ENCODE measurements at places on chromosomes 7 and 10.

DNA sequence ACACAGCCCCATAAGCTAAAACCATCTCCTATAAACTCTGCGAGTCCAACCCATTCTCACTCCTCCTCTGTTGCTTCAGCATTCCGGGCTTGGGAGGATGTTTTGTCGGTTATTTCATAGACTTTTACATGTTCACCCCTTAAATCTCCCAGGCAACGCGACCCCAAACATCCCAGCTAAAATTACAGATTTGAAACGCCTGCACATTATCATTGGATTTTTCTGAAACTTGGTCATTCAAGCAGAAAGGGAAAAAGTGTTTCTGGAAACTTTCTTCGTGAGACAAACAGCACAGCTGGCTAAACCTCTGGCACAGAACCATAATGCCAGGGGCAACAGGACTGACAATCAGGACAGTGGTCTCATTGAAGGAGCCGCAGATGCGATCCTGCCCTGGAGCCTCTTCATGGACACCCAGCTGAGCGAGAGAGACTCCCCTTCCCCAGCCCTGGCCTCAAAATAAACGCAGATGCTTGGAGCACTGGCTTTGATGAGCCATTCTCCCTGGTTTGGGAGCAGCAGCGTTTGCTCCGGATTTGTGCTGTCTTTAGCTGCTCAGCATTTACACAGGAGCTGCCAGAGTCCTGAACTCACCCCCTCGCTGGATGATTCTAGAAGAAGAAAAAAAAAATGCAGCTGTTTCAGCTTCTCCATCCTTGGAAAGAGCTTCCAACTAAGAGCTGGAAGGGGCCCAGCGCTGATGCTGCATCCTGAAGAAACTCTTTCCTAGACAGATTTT, 30.1 kb downstream of the AFAP1L2 start:
- no peak for DNase-seq

GRCh38 chr7:133102276-133103060, 20.6 kb upstream of the CHCHD3 start:
- DNase-seq: no peak

- DNase-seq: no peak
Observed at GRCh38 chr7:156765901-156766656, 125.5 kb downstream of the RNF32 start.

- DNase-seq: peak; percentile 48
Observed at GRCh38 chr7:101814081-101814990, 3.1 kb upstream of the CUX1 start.

- DNase-seq: no peak
Observed at GRCh38 chr7:98594348-98594747, 22.7 kb upstream of the NPTX2 start.

GRCh38 chr10:83994325-83994724, 145.0 kb upstream of the GHITM start:
- DNase-seq: no peak

DNA sequence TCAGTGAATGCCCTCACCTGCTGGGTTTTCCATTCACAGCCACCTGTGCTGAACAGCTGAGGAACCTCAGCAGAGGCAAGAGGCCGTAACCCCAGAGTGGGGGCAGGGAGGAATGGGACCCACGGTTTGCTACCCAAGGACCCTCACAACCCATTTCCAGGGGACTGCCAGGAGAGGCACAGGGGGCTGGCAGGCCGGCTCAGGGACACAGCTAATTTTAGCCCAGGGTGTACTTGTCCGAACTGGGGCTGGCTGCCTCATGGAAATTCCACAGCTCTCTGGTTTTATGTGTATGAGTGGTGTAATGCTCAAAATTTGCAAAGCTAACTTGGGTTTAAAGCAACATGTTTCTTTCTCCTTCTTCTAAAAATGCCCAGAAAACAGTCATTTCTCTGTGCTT, 42.2 kb downstream of the MINDY4 start:
- DNase-seq: no peak

DNA sequence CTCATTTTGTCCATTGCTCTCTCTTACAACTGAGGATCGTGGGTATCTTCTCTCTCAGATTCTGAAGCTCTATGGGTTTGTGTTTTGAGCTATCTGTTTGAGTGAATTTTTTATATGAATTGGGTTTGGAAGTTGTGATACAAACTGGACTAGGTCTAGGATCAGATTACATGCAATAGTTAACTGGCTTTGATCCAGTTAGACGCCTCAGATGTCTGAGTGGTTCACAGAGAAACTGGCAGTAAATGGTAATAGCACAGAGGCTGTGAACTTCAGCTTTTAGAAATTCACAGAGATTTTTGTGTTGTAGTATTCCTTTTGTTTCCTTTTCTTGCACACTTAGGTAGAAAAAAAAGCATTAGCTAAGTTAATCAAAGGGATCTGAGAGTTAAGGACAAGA, 12.7 kb upstream of the DNMBP start:
- no peak for DNase-seq

DNA sequence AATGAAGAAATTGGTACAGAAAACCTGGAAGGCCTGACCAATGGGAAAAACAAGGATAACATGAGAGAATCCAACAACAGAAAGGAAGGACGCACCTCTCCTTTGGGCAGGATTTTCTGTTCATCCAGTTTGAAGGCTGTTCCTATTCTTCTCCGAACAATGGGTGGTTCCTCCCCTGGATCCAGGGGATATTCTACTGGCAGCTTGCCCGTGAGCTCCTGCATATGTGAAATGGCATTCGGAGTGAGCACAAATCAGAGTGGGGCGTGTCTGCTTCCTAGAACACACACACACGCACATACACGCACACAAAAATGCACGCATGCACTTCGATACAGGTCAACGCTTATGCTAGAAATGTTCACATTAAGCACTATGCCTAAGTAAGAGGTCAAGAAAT, 83.5 kb downstream of the PRPF18 start:
- DNase-seq: no peak

- no peak for DNase-seq
Observed at GRCh38 chr7:79855172-79855571, 279.5 kb upstream of the GNAI1 start.

DNA sequence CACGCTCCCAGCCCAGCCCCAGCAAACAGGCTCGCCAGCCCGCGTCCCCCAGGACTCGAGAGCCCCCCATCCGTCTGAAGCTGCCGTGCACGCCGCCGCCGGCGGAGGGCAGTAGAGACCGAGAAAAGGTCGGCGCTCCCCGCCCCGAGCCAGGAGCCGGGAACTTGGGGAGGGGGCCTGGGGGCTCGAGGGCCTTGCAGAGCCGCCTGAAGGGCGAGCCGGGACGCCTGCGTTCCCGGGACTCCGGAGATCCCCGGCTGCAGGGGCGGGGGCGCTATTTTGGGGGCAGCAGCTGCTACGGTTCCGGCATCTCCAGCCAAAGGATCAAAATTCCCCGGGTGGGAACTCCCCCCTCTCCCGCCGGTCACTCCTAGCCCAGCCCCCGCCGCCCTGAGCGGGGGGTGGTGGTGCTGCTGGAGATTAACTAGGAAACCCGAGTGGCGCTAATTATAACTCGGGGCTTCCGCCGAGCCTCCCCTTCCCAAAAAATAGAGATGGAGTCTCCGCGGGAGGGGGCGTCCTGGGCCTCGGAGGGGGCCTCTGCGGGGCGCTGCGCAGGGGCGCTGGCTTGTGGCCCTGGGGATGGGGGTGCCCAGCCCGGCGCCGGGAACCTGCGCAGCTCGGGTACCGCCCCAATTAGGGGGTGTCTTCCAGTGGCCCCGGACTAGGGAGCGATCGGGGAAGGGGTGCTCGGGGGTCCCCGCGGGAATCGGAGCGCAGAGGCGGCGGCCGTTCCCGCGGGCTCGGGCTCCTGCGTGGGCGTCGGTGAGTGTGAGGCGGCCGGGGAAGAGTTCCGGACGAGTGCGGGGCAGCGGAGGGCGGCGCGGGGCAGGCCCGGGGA, 608 bp downstream of the ACHE start:
- DNase-seq: no peak

- DNase-seq: no peak
Observed at GRCh38 chr10:34710391-34710751, 104.7 kb downstream of the PARD3 start.

DNA sequence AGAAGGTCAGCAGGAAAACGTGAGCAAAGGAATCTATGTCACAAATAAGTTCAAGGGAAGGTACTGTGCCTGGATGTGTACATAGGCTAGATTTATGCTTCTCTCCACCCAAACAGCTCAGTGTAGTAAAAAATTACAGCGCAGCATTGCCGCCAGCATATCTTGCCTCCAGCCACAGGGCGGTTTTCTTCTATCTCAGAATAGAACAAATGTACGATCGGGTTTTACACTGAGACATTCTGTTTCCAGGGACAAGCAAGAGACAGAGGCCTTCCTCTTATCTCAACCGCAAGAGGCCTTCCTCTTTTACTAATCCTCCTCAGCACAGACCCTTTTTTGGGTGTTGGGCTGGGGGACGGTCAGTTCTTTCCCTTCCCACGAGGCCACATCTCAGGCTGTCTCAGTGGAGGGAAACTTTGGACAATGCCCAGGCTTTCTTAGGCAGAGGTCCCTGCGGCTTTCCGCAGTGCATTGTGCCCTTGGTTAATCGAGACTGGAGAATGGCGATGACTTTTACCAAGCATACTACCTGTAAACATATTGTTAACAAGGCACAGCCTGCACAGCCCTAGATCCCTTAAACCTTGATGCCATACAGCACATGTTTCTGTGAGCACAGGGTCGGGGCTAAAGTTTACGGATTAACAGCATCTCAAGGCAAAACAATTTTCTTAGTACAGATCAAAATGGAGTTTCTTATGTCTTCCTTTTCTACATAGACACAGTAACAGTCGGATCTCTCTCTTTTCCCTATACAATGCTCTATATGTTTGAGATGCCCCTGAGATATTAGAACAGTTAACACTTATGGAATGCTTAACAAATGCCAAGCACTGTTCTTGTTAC, 11.6 kb upstream of the ABHD11 start:
- DNase-seq: no peak

GRCh38 chr10:114258274-114258840, 19.3 kb downstream of the VWA2 start:
- no peak for DNase-seq

DNA sequence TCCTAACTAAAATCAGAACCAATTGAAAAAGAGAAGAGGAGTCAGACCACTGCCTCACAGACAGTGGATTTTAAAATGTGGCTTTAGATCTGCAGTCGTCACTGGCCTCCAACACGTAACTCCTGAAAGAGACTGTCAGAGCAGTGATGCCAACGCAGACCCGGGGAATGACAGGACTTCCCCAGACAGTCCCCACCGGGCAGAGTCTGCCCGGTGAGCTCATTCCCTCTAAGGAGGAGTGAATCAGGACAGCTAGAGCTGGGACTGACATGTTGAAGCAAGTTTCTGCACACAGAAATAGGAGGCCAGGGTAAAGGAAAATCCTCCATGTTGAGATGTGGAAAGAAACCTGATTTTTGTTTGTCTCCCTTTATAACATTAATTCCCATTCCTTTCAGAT, 105.0 kb downstream of the TES start:
- no peak for DNase-seq

- no peak for DNase-seq
Observed at GRCh38 chr7:116354546-116355423, 144.4 kb downstream of the TES start.

DNA sequence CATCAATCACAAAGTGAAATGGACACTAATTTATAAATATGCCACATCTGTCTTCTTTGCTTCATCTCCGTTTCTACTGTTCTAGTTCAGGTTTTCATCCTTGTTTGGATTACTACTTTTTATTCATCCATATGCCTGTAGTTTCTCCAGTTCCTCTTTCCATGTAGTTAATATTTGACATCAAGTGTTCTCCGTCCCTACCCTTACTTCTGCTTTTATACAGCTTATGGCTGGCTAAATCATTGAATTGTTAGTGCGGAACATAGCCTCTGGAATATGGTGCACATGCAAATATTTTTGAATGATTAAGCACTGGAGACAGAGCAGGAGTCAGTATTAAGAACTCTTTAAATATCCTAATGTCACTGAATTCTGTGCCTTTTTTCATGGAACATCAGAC, 230.0 kb upstream of the PPP1R3A start:
- DNase-seq: peak; percentile 87

DNA sequence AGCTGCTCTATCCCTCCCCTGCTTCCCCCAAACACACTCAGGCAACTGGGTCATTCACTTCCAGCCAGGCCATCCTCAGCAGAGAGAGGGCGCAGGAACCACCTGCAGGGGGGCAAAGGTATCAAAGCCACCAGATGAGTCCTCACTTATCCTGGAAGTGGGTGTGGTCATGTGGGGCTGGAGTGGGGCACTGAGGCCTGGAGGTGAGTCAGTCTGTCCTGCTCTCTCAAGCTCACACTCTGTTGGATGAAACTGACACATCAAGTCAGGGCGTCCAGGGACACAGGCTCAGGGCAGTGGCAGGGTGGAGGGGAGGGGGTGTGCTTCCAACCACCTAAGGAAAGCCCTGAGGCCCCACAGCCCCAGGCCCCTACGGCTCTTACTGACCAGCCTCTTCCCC, 8.0 kb upstream of the ELFN1 start:
- DNase-seq: no peak

DNA sequence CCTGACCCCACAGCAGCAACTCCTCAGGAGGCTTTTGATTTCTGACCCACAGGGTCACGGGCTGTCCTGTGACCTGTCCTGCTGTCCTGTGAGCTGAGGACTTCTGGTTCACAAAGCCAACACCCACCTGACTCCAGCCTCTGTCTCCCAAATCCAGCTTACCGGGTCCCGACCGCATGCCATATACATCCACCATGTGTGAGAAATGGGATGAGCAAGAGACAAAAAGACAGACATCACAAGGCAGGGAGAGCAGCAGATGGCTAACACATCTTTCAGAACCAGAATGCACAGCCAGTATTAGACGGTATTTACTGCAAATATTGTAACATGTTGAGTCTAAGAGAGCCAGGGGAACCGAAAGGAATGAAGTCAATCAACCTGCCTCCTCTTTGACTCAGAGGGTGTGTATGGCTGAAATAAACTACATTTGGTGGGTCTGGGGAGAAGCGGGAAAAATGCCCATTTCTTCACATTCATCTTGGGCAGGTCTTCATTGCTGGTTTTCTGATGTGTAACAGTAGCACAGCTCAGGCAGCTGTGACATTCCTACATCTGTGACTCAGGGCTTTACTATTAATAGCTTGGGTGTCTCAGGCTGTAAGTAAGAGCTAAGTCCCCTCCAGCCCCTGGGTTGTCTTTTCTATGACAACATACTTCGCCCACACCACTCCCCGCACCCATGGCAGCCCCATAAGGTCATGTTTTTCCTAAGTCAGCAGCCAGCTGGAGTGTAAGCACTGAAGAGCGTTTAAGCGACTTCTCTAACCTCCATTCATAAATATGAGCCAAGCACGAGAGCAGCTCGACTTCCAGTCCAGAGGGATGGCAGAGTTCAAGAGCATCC, 25.0 kb downstream of the ABLIM1 start:
- DNase-seq: no peak

DNA sequence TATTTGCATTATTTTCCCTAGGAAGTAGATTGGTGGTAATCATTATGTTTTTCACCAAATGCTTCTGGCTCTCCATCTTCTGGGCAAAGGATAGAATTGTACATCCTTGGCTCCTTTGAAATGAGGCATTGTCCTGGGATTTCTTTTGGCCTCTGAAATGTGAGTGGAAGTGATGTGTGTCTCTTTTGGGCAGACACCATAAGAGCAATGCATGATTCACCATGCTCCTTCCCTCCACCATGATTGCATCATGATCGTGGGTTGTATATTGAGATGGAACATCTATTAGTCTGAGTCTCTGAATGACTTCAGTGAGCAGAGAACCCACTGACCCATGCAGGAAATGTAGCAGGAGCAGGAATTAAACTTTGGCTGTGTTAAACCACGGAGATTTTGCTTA, 49.2 kb downstream of the ADRA2A start:
- DNase-seq: no peak

- no peak for DNase-seq
Observed at GRCh38 chr7:23161482-23161881, 20.4 kb upstream of the NUP42 start.
